ENCODE measurements at places on chromosomes 2 and 18. TPM values are rescaled to one million over a fixed set of nuclear protein-coding genes. Genes with fewer than 3 reads are reported as not detected.

VWC2L gene
- 0.25 TPM for total RNA-seq

UGT1A4 gene
- 0.21 TPM for total RNA-seq

NABP1 gene
- 35.9 TPM for total RNA-seq

GRCh38 chr2:175887776-175888175 is 114.3 kb downstream of the LNPK start:
- no peak for DNase-seq
- peaks cover 4% of the 10 kb centered on the region for H3K4me1 ChIP-seq
- H3K4me3 ChIP-seq, result no peak overlapping the region
- H3K36me3 ChIP-seq, result no peaks in the 10 kb centered on the region
- no peak overlapping the region for H3K27ac ChIP-seq

DNA sequence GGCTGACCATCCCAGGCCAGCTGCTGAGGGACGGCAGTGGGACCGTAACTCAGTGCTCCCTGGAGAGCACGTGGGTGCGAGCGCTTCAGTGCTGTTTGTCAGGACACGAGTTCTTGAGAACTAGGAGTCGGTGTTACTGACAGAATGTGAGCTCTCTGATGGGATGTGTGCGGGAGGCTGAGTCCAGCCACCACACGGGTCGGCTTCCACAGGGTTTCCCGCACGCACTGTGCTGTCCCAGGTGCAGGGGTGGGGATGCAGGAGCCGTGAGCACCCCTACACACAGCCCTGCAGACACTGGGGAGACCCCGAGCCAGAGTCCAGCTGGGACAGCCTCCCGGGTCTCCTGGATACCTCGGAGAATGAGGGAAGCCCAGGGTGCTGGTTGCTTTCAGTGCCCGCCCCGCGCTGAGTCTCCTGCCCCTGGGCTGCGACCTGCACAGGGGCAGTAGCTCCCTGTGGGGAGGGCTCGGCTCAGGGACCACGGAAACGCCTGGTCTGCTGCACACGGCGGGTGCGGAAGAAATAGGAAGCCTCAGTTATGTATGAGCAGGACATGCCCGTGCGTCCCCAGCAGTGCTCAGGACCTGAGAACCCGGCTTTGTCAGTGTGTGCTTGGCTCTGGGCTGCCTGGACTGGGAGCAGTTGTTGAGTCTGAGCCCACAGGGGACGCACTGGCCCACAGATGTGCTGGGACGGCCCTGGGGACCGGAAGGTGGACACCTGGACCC is 71.2 kb downstream of the KCNG2 start:
- no peak overlapping the region for H3K4me3 ChIP-seq
- H3K27me3 ChIP-seq, result no peaks in the 10 kb centered on the region
- H3K36me3 ChIP-seq, result no peaks in the 10 kb centered on the region
- no peak overlapping the region for H3K27ac ChIP-seq

DNA sequence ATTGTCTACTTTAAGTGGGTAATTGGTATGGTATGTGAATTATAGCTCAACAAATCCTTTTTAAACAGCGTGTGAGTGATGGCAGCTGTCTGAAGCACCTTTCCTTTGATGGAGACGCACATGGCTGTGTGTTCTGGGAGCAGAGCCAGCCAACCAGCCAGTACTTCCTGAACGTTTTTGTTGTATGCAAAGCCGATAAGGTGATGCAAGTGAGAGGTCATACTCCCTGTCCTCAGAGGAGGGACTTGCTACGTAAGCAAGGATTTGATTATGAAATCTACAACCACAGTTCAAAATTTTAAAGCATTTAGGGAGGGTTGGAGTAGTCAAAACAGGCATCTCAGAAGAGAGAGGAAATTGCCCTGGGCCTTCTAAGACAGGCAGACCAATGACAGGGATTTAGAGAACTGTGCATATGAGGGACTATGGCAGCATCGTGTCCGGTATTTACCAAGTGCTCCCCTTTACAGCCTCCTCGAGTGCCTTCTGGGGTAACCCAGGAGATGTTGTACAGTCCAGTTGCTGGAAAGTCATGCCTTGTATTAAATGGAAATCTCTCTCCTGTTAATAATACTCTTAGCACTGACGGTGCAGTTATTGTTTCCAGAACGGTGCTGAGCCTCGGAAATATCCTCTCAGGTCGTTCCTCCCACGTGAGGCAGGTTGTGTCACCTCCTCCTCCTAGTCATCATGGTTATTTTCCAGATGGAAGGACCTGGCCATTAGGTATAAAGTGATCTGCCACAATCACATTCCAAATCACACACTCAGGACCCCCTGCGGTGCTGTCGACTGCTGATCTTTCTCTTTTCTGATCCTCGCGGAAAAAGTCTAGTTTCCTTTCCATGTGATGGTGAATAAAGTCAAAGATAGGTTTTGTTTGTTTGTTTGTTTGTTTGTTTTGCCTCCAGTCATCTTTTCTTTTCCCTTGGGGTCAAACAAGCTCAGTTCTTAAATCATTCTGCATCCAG is 28.4 kb downstream of the ARHGEF4 start:
- no peaks in the 10 kb centered on the region for H3K27me3 ChIP-seq
- H3K36me3 ChIP-seq, result no peaks in the 10 kb centered on the region
- DNase-seq, result peak; percentile 33
- no peak overlapping the region for H3K4me3 ChIP-seq

DNA sequence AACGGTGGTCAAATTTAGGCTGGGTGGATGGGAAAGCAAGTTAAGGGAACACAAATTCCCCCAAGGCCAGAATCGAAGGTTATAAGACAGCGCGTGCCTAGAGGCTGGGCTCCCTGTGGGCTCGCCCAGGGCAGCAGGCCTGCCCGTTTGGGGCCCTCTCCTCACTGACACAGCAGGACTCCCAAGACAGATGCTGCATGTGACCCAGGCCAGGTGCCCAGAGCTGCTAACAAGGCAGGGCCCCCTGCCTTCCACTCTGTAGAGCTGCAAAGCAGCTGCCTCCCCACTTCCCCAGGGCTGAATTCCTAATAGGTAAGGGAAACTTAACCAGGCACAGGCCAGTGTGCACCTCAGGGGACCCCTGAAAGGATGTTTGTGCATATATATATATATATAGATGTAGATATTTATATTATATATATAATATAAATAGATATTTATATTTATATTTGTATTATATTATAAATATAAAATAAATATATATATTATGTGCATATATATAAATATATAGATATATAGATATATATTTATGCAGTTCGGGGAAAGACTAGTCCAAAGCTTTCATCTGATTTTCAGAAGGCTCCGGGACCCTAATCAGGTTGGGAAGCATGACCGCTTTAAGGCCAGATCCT is 43.7 kb downstream of the TMEM37 start:
- no peak for DNase-seq
- H3K27me3 ChIP-seq, result no peaks in the 10 kb centered on the region
- H3K4me1 ChIP-seq, result no peaks in the 10 kb centered on the region
- no peak overlapping the region for H3K27ac ChIP-seq
- no peak overlapping the region for H3K4me3 ChIP-seq

DNA sequence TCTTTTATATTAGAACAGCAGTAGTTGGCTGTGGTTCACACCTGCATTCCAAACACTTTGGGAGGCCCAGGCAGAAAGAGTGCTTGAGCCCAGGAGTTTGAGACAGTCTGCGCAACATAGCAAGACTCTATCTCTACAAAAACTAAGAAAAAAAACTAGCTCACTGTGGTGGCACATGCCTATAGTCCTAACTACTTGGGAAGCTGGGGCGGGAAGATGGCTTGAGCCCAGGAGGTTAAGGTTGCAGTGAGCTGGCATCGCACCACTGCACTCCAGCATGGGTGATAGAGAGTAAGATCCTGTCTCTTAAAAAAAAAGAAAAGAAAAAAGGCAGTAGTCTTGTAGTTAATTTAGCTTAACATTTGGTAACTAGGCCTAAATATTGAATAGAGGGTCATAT is 136.6 kb downstream of the AGPS start:
- no peaks in the 10 kb centered on the region for H3K27me3 ChIP-seq
- DNase-seq, result no peak
- H3K4me3 ChIP-seq, result no peak overlapping the region
- no peaks in the 10 kb centered on the region for H3K36me3 ChIP-seq
- H3K4me1 ChIP-seq, result no peaks in the 10 kb centered on the region
- H3K27ac ChIP-seq, result no peak overlapping the region

DNA sequence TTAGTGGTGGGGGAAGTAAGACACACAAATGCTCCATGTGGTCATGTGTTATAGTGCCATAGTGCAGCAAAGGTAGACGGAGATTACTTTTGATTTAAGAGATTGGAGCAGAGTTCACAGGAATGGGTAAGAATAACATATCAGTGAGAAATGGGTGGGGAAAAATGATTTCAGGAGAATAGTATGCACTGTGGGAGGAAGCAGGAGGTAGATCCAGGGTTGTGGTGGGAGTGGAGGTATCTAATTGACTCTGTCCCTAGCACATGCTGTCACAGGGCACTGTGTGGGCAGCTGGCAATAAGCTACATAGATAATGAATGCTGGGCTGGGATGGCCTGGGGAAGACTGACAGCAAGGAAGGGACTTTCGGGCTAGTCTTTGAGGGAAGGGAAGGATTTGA is 65.3 kb downstream of the STAT1 start:
- H3K4me1 ChIP-seq, result peaks cover 26% of the 10 kb centered on the region
- H3K4me3 ChIP-seq, result no peak overlapping the region
- no peaks in the 10 kb centered on the region for H3K36me3 ChIP-seq
- H3K27me3 ChIP-seq, result no peaks in the 10 kb centered on the region
- DNase-seq, result no peak
- H3K27ac ChIP-seq, result no peak overlapping the region

GRCh38 chr2:147456779-147457178 is 388.1 kb upstream of the ACVR2A start:
- no peak overlapping the region for H3K4me3 ChIP-seq
- no peak overlapping the region for H3K27ac ChIP-seq
- no peaks in the 10 kb centered on the region for H3K4me1 ChIP-seq
- no peaks in the 10 kb centered on the region for H3K27me3 ChIP-seq

DNA sequence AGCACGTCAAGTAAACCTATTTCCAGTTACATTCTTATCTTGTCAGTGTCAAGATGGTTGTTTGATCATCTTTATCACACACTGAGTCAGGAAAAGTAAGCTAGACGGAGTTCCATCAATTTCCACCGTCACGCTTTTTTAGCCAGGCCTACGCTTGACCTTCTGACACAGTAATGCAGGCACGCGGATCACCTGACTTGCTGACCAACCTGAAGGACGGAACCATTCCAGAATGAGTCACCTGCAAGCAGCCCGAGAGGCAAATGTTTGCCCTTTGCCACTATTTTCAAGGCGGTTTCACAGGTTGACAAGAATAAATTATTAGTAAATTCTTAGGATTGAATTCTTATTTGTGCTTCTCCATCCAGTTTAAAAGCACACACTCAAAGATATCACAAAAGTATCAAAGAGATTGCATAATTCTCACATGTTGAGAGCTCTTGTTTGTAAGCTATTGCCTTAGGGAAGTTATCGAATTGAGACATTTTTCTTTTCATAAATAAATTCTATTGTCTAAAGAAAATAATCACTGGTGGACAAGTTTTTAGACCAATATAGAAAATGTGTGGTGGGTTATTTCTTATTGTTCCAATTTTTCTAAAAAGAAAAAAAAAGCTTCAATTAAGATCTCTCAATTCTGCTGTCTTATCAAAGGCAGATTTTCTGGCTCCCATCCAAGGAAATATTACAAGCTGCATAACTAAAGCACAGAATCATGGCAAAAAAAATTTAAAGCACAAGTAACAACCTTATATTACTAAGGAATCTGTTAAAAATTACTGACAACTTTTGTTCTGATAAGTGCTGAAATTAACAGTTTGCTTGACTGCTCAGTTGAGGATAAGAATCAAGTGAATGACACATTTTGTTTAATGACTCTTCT is 31.9 kb downstream of the UXS1 start:
- peak; percentile 58 for DNase-seq
- H3K4me1 ChIP-seq, result no peaks in the 10 kb centered on the region
- peaks cover 27% of the 10 kb centered on the region for H3K36me3 ChIP-seq
- no peak overlapping the region for H3K4me3 ChIP-seq
- no peaks in the 10 kb centered on the region for H3K27me3 ChIP-seq

GRCh38 chr2:17086990-17087389 is 421.4 kb upstream of the CYRIA start:
- H3K27me3 ChIP-seq, result no peaks in the 10 kb centered on the region
- no peak overlapping the region for H3K4me3 ChIP-seq
- no peak for DNase-seq
- H3K4me1 ChIP-seq, result no peaks in the 10 kb centered on the region
- H3K36me3 ChIP-seq, result peaks cover 1% of the 10 kb centered on the region

- H3K4me1 ChIP-seq, result peaks cover 3% of the 10 kb centered on the region
- H3K36me3 ChIP-seq, result no peaks in the 10 kb centered on the region
- H3K27ac ChIP-seq, result no peak overlapping the region
Observed at GRCh38 chr18:77096936-77097886, 35.4 kb downstream of the MBP start.

- H3K27ac ChIP-seq, result no peak overlapping the region
- H3K4me3 ChIP-seq, result no peak overlapping the region
- no peak for DNase-seq
- H3K36me3 ChIP-seq, result no peaks in the 10 kb centered on the region
Observed at GRCh38 chr18:57249883-57250282, 102.5 kb upstream of the ST8SIA3 start.

Measured in lung (tissue), 17 donors.